ENCODE measurements at places on chromosomes 7 and 10. TPM values are rescaled to one million over a fixed set of nuclear protein-coding genes. Genes with fewer than 3 reads are reported as not detected.
A peak's percentile ranks its signal among the peaks of the same experiment; 100 is the strongest.

The MBL2 gene
- not detected for total RNA-seq

The HTR5A gene
- not detected for total RNA-seq

The LEP gene
- 0.12 TPM for total RNA-seq

GRCh38 chr10:110303681-110304080 lies 1.0 kb downstream of the SMNDC1 start:
- ATAC-seq = no peak

- ATAC-seq = peak; percentile 56
These were observed 242.5 kb downstream of the REEP3 start for GRCh38 chr10:63763744-63764143.

GRCh38 chr7:31059551-31059950 lies 7.4 kb downstream of the ADCYAP1R1 start:
- ATAC-seq = no peak

DNA sequence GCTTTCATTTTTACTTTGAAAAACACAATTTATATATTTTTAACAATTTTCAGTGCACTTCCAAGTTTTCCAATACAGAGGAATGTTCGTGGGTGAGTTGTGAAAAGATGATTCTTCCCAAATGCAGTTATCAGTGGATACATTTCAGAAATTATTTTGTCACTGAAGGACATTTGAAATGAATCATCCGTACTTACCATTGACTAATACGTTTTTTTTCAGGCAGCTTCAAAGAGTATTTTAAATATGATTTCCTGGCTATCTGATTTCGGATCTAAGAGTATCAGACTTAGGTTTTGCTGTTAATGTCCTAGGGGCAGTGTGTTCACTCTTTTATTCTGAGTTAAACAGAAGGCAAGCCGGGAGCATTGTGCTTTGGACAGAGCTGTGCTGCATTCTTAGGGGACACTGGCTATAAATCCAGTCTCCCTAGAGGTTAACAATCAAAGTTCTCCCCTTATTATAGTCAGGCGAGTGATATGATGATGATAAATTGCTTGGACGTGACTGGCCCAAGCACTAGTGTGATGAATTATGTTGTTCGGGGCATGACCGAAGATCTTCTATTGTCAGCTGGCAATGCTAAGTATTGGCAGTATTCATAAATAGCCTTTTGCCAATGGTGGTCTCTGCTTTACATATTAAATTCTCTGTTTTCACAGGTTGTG lies 4.5 kb downstream of the PTER start:
- ATAC-seq = no peak

DNA sequence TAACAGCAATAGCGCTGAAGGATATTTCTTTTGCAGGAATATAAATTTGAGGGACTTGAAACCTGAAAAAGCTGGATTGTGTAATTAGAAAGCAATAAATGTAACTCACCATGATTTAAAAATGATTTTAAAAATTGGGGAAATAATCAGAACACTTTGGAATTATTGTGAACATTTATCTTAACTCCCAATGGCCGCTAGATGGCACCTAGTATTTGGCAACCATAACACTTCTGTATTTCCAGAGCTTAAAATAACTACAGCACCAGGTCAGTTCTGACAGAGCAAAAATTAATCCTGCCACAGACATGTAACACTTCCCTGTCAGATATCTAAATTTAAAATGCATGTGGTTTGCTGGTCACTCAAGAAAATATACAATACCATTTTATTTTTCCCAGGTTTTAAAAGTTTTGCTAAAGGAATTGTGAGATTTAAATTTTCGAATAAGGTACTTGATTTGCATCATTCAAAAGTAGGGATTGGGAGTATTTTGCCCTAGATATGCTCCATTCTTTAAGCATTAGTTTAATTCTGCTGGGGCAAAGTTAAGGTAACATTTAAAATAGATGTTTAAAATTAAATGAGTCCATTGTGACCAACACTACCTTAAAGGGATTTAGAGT lies 144.5 kb downstream of the PPP1R3A start:
- no peak for ATAC-seq

DNA sequence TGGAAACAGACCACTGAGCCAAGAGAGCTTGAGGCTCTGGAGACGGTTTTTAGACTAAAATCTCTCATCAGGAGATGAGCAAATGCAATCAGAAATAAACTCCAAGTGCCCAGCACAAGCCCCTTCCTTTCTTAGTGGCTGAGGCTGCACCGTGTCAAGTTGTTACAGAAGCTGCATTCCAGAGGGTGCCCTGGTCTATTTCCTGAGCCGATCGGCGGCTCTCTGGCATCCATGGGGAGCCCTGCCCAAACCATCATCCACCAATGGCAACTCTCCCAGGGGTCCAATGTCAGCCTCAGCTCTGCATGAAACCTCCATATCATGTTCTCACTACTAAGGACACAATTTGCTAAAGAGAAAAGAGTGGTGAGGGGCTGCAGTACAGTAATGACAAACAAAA lies 89.6 kb downstream of the SVIL start:
- no peak for ATAC-seq

DNA sequence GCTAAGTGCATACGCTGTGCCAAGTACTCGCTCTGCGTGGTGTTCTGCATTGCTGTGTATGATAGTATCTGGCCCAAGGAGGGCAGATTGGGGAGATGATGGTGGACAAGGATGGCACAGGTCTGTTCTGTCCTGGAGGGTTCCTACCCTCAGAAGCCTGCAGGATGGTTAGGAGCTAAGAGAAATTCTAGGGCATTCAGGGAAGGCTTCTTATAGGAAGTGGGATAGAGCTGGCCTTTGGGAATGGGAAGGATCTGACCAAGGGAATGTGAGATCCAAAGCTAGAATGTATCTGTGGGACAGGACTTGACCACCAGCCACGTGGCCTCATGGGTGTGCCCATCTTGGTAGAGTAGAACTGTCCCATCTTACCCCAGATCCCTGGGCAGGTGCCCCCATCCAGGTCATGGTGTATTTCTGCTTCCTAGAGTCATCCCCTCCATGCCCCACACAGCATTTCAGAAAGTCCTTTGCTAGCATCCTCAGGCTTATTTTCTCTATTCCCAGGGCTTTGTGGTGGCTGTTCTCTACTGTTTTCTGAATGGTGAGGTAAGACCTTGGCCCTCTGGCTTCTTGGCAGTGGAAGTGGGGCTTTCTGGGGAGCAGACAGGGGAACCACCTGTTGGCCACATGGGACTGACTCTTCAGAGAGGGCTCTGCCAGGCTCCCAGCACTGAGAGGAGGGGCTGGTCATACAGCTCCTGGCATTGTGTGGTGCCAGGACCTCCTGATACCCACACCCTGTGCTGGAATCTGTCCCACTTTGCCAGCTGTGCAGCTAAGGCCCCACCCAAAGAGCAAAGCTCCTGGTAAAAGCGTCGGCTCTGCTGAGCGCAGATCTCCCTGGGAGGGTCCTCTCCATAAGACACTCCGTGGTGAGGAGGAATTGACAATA lies 52.5 kb downstream of the ADCYAP1R1 start:
- no peak for ATAC-seq

GRCh38 chr10:78802866-78803265 lies 265.9 kb upstream of the ZMIZ1 start:
- peak; percentile 74 for ATAC-seq

DNA sequence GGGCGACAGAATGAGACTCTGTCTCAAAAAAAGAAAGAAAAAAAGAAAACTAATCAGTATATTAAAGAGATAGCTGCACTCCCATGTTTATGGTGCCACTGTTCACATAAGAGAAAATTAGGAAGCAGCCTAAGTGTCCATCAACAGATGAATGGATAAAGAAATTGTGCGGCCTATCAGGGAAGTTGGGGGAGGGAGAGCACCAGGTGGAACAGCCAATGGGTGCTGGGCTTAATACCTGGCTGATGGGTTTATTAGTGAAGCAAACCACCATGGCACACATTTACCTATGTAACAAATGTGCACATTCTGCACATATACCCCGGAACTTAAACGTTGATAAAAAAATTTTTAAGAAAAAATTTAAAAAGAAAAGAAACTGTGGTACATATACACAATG lies 9.0 kb upstream of the PRRT4 start:
- no peak for ATAC-seq

DNA sequence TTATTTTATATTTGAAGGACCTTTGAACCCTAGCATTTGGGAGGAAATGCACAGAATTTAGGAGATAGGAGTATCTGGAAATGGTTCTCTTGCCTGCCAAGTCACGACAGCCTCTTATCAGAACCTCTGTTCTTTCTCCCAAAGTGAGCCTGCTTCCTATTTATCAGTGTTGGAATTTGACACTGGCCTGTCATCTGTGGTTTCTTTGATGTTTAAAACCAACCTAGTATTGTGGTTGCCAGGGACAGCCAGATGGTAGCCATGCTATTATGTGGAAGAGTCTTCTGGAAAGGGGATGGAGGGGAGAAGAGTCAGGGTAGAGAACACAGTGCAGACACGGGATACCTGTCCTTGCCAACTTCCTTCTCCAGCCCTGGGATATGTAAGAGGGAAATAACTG lies 21.1 kb downstream of the ZNF282 start:
- no peak for ATAC-seq

DNA sequence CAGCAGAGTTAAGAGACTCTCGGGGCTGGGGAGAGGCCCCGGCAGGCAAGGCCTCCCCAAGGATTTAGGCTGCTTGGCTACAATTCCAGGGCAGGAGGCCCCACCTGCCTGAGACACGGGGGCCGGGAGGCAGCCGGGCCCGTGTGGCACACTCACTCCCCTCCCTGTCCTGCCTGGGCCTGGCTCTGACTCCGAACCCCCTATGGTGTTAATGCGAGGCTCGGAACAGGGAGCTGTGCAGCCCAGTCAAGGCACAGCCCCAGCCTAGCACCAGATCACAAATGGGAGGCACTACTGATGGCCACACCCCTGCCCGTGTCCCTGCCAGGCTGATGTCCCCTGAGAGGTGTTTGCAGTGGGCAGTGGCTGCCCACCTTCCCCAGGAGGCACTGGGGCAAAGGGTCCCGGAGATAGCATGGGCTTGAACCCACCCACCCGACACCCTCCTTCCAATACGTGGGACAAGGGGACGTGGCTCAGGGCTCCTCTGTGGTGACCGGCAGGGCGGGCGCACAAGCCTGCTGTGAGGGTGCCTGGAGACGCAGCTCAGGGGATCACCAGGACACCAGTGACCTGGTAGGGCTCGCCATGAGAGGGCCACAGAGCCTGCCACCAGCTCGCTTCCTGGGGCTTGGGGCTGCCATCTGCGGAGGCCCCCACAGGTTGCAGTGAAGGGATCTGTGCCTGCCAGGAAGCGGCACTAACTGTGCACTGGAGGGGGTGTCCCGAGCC lies 37.0 kb downstream of the DPYSL4 start:
- ATAC-seq = no peak

DNA sequence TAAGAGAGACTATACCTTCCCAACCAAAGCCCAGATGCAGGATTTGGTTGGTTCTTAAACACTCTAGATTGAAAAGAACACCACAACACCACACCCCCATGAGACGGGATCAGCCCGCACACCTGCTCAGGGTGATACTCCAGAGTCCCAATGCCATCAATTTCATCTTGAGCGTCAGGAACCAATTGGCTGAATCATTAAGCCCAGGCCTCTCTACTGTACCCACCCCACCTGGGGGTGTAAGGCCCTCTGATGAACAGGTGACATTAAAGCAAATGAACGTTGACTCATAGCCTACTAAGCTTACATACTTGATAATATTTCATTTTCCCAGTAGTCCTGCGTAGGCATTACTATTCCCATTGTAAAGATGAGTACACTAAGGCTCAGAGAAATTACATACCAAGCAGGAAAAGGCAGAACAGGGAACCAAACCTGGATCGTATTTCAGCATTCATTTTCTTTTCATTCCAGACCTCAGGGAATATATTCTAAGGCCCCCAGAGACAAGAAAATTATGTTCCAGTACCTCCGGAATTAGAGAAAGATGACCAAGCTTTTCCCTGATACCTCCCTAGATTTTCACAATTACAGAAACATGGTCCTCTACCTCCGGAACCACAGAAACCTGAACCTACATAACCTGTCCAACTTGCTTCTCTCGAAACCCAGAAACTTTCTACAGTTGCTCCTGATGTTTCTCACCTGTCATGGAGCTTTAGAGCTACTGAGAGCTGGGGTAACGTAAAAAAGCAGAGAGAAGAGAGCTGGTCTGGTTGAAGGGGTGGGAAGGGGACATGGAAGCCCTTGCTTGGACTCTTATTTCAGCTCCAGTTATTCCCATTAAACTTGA lies 43.1 kb upstream of the KDM7A start:
- ATAC-seq = peak; percentile 89

GRCh38 chr10:131172433-131172832 lies 139.1 kb downstream of the TCERG1L start:
- ATAC-seq = no peak

DNA sequence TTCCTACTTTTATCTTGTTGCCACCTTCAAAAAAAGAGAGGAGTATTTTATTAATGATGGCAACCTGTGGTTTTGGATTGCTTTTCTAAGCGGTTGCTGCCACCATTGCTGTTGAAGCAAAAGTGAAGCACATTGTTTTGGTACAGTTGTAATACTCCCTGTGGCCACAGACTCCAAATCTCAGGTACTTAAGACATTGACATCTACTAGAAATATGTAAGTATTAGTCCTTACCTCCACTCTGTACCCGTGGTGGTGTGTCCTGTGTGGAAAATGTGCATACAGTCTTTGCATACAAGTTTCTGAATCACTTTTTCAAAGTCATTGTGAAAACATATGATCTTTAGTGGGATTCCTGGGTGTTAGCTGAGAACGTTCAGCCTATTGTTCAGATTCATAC lies 85.7 kb downstream of the ANLN start:
- no peak for ATAC-seq

DNA sequence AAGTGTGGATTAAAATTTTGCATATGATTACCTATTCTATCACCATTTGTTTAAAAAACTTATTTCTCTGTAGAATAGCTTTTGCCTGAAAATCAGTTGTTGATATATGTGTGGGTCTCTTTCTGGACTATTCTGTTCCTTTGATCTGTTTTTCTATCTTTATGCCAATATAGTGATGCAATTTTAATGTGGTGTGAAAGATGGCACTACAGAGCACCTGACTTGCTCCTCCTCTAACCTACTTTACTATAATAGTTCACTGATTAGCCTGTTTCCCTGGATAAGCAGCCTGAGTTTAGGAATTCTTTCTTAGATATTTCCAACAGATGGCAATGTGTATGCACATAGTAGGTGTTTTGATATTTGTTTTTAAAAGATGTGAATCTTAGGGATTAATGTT lies 294.5 kb downstream of the AUTS2 start:
- no peak for ATAC-seq

- ATAC-seq = no peak
These were observed 216.9 kb downstream of the GLI3 start for GRCh38 chr7:42020061-42020460.

All from esophagus mucosa (tissue), 1 donor.